DMS79 (cell line): ENCODE measurements at places on chromosomes 16 and 17.

DNA sequence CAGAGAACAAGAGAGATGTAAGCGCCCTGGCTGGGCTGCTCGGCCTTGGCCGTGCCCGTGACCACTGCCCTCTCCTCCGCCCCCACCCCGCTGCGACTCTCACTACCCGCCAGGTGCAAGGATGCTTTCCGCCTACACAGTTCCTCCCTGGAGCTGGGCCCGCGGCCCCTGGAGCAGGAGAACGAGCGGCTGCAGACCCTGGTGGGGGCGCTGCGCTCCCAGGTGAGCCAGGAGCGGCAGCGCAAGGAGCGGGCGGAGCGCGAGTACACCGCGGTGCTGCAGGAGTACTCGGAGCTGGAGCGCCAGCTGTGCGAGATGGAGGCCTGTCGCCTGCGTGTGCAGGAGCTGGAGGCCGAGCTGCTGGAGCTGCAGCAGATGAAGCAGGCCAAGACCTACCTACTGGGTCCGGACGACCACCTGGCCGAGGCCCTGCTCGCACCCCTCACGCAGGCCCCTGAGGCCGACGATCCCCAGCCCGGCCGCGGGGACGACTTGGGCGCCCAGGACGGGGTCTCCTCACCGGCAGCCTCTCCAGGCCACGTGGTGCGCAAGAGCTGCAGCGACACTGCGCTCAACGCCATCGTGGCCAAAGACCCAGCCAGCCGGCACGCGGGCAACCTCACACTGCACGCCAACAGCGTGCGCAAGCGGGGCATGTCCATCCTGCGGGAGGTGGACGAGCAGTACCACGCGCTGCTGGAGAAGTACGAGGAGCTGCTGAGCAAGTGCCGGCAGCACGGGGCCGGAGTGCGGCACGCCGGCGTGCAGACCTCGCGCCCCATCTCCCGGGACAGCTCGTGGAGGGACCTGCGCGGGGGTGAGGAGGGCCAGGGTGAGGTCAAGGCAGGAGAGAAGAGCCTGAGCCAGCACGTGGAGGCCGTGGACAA lies 9.2 kb upstream of the MRPL58 start:
- no peak for DNase-seq

DNA sequence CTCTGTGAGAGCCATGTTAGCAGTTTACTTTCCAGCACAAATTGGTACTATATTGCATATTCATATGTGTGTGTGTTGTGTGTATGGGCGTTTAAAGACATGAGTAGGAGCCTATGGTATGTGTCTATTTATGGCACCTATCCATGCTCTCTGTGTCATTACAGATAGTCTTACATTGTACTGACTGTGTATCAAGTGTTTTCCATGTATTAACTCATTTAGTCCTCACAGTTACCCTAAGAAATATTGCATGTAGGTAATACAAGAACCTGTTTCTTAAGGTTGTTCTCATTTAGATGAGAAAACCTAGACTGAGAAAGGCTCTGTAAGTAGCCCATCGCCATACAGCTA lies 1.6 kb downstream of the ALG1 start:
- no peak for DNase-seq

GRCh38 chr17:49401971-49402611 lies 12.6 kb downstream of the PHB1 start:
- DNase-seq, result no peak

GRCh38 chr17:36576793-36577192 lies 14.9 kb upstream of the DHRS11 start:
- DNase-seq, result no peak

- no peak for DNase-seq
Measured at GRCh38 chr17:45260204-45260783, 1.6 kb downstream of the SPATA32 start.

DNA sequence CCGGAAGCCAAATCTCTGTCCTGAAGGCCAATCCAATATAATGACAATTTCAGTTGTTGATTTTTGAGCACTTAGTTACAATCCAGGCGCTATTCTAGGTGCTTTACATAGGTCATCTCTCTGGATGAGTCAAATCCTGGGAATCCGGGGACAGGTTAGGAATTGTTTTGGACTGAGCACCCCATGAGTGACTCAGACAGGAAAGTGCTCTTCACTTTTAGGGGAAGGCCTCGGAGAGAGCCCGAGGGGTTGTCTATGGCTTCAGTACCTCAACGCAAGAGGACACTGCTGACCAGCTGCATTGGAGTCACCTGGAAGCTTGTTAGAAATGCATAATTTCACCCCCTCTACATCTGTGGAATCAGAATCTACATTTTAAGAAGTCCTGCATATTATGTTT lies 108.8 kb downstream of the IRX5 start:
- no peak for DNase-seq

DNA sequence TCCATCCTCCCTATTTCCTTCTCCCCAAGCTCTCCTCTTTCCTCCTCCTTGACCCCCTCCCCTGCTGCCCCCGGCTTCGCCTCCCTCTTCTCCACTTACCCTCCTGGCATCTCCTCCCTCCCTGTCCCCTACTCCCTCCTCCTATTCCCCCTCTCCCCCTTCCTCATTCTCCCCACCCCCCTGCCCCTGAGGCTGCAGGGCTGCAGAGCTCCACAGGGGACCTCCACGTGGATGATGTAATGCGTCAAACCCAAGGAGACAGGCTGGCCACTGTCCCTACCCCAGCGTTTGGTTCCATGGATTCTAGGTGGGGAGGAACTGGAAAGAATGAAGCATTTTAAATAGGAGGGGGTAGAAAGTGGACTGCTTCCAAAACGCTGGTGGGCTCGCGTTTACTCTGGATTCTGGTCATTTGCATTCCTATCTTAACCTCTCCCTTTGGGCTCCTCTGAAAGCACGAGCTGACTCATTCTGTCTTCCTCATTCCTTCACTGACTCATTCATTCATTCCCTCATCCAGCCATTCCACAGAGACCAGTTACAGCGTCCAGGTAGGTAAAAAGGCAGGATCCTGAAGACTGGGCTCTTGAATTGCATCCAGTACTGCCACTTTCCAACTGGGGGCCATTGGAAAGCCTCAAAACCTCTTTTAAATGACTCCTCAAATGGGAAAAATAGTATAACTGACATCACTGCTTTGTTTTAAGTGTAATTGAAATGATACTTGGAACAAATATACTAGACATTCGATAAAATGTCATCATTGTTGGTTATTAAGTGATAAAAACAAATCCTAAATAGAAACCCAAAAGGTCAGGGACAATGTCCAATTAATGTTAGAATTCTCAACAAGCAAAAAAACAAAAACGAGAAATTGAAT lies 943 bp upstream of the COTL1 start:
- DNase-seq, result no peak

GRCh38 chr16:78431004-78431670 lies 331.7 kb downstream of the WWOX start:
- DNase-seq, result no peak

- no peak for DNase-seq
Measured at GRCh38 chr16:66873685-66874055, 6.6 kb upstream of the PDP2 start.

DNA sequence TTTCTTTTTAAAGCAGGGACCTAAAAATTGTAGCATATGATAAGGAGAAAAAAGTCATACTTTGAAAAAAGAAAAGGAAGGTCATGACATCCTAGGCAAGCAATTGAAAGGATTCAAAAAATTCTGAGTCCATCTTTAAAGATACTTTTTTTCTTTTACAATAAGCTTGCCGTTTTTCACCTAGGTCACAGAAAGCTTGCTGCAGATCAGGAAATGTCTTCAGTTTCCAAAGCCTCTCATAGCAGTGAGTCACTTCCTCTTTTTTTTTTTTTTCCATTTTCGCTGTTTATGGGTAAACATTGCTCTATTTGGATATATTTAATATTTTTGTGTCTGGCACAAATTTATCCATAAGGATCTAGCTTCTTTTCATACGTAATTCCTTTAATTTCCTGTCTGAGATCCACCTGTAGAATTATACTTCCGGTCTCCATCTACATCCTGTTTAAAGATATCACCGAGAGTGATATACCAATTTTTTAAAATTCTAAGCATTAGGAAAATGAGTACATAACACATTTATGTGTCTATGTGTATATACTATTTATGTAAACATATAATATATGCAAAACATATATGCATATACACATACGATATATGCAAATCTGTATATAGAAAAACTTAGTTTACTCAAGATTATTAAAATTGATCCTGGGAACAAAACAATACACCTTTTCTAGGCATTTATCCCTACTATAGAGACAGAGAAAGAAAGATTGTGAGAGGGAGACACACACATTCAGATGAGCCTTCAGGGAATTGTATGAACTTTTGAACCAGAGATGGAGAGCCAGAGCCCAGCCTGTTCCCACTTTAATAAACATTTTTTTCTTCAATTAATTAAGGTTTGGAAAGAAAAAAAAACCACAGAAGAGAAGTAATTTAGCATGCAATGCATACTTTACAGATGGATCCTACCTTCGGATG lies 134.4 kb downstream of the SKAP1 start:
- no peak for DNase-seq

DNA sequence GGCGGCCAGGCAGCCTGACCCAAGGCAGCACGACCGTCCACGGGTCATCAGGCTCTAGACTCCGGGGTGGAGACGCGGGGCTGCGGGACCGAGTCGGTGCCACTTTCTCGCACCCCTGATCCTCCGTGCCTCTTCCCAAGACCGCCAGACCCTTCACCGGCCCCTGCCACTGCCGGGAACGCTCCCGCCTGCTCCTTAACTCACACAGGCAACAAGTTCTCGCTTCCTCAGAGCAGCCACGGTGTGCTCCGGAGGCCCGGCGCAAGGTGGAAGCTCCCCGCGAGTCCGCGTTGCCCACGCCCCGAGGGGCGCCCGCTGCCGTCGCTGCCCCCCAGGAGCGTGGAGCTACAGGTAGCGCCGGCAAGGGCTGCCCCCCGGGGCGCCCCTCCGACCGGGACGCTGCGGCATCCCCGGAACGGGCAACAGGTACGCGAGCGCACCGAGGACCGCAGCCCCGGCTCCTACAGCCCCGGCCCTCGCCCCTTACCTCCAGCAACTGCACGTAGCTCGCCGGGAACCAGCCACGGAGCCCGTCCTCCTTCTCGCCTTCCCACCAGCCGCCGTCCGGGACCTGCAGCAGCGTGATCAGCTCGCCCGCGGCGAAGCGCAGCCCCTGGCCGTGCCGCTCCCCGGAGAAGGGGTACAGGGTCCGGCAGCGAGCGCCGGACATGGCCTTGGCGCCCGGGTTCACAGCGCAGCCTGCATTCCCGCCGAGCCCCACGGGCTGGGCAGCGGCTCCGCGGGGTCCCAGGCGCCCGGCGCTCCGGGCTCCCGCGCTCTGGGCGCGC lies 491 bp downstream of the GAS7 start:
- no peak for DNase-seq

GRCh38 chr16:78443542-78444364 lies 344.3 kb downstream of the WWOX start:
- no peak for DNase-seq

DNA sequence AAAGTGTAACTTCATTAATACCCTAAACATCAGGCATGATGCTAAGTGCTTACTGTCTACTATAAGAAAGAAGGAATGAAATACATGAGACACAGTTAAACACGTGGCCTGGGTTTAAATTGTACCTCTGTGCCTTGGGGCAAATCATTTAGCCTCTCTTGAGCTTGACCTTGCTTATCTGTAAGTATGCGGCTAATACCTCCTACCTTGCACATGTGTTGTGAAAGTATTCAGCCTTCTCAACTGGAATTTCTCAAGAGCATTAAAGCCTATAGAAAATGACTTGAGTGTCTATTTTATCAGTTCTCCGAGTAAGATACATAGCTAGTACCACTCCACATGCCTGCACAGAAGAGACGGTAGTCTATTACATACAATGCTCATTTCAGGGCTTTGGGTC lies 10.8 kb downstream of the HEATR6 start:
- DNase-seq, result no peak

- no peak for DNase-seq
Measured at GRCh38 chr16:17602678-17603077, 131.9 kb upstream of the XYLT1 start.

GRCh38 chr16:59090541-59090940 lies 356.4 kb upstream of the GOT2 start:
- no peak for DNase-seq

DNA sequence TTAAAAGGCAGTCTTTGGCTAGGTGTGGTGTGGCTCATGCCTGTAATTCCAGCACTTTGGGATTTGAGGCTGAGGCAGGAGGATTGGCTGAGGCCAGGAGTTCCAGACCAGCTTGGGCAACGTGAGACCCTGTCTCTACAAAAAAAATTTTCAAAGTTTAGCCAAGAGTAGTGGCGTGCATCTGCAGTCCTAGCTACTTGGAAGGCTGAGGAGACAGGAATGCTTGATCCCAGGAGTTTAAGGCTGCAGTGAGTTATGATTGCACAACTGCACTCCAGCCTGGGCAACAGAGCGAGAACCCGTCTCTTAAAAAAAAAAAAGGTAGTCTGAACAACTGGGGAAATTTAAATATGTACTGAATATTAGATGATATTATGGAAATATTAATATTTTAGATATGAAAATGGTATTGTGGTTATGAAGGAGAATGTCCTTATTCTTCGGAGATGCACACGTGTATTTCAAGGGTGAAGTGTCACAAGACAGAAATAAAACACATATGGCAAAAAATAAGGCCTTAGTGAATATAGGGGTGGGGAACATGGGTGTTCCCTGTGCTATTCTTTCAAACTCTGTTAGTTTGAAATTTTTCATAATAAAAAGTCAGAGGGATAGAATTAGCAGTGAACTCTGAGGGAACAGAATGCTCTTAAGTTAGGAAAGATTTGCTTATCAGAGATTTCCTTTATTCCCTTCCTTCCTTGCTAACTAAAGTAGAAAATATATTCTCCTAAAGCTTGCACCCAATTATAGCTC lies 144.7 kb downstream of the CDK5R1 start:
- no peak for DNase-seq

DNA sequence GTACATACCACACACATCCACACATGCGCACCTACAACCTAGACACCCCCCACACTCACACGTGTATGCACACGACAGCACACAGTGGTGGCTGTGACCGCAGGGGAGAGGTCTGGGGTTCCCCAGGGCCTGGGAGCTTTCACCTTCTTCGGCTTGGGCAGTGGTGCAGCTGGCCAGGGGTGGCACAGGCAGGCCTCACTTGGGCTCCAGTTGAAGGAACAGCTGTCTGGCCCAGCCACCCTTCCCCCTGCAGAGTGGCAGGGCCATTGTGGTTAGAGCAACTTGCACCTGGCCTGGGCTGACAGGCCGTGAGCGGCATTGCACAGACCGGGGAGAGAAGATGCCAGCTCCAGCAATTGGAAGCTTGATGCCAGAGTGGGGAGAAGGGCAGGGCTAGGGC lies 114.5 kb upstream of the GSE1 start:
- DNase-seq, result no peak

DNA sequence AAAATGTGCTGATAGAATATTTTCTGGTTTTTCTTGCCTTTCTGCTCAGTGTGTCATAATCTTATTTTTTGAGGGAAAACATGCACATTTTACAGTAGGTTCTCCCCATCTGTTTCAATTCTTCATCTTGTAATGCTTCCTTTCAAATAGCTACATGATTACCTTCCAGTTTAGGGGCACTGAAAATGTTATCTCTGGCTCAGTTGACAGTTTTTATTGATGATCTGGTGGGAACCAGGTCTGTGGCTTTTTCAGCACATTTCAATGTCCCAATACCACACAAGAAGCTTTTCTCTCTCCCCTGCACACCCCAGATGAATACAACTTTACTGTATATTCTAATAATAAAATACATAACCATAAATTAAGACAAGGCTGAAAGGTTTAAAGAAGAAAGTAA lies 36.5 kb downstream of the FTO start:
- DNase-seq, result no peak

GRCh38 chr16:58057121-58057520 lies 31.6 kb downstream of the MMP15 start:
- DNase-seq, result no peak

- no peak for DNase-seq
Measured at GRCh38 chr17:30389756-30390300, 11.1 kb downstream of the CPD start.
